ENCODE measurements at places on chromosomes 4 and X.
A peak's percentile ranks its signal among the peaks of the same experiment; 100 is the strongest.

- no peak for DNase-seq
These were observed 412.6 kb upstream of the NDST3 start for GRCh38 chr4:117621673-117622072.

GRCh38 chr4:77695774-77696173, 90.2 kb downstream of the CXCL13 start:
- no peak for DNase-seq

- DNase-seq: no peak
These were observed 17.5 kb downstream of the ENOPH1 start for GRCh38 chr4:82447886-82448285.

DNA sequence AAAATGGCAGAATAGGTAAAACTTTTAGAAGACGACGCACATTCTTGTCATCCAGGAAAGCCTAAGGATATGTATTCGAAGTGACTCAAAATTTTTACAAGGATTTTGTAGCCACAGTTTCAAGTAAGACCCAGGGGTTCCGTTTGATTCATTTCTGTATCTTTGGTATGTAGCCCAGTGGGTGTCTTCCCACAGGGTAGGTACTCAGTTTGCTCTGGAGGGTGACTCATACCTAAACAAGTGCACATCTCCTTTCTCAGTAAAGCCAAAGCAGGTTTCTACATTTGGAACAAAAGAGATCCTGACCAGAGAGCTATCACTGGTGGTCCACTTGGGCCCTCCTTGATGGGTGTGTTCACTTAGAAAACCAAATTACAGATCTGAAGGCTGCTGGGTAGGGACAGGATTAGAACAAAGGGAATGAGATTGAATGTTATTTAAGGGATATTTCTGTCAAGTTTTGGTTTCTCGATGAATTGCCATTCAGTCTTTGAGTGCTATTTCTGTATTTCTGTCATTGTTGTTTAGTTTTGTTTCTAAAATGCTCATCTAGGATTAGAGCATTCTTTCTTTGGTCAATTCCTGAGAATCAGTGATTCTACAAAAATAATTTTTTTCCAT, 56.1 kb downstream of the PLS3 start:
- DNase-seq: no peak

- no peak for DNase-seq
These were observed 23.4 kb upstream of the XK start for GRCh38 chrX:37662181-37662580.

- DNase-seq: no peak
These were observed 2.2 kb upstream of the XAGE3 start for GRCh38 chrX:52870046-52870445.

GRCh38 chr4:112485930-112486329, 30.1 kb downstream of the NEUROG2 start:
- no peak for DNase-seq

DNA sequence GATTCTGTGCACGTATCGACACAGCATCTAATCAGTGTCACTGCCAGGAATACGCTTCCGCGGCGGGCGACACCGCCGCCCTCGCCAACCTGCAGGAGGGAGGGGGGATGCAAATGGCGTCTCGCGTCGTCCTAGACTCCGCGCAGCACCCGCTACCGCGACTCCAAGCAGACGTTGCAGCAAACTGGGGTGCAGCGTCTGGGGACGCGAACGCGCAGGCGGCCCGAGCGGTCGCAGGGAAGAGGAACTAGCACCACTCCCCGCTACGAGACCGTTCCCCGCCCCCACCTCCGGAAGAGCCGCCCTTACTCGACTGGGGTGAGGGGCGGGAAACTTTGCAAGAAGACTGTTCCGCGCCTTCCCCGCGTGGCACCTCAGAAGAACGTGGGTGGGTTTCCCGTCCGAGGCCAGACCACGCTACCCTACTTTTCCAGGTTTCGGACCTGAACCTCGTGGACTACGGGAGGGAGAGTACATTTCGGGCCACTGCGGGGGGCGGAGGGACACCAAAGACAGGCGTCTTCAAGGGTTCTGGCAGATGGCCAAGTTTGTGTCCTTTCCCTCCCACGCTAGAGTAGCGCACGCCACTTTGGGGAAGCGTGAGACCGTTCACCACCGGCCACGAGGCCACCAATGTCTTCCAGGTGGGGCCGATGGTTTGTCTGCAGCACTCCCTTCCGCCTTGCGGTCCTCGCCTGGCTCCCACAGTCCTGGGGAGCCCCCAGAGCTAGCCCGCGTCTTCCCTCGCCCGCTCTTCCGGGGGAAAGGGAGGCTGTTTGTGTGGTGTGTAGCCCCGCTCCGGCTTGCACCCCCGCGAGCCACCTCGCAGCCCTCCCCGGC, 78.0 kb upstream of the BCOR start:
- peak; percentile 52 for DNase-seq

- DNase-seq: no peak
These were observed 52.2 kb downstream of the APOO start for GRCh38 chrX:23855569-23855968.

- no peak for DNase-seq
These were observed 385.4 kb upstream of the CNKSR2 start for GRCh38 chrX:20988804-20989203.

GRCh38 chr4:17012451-17012850, 114.0 kb upstream of the LDB2 start:
- DNase-seq: no peak

- DNase-seq: no peak
These were observed 50.4 kb downstream of the FRMD7 start for GRCh38 chrX:132077414-132077813.

DNA sequence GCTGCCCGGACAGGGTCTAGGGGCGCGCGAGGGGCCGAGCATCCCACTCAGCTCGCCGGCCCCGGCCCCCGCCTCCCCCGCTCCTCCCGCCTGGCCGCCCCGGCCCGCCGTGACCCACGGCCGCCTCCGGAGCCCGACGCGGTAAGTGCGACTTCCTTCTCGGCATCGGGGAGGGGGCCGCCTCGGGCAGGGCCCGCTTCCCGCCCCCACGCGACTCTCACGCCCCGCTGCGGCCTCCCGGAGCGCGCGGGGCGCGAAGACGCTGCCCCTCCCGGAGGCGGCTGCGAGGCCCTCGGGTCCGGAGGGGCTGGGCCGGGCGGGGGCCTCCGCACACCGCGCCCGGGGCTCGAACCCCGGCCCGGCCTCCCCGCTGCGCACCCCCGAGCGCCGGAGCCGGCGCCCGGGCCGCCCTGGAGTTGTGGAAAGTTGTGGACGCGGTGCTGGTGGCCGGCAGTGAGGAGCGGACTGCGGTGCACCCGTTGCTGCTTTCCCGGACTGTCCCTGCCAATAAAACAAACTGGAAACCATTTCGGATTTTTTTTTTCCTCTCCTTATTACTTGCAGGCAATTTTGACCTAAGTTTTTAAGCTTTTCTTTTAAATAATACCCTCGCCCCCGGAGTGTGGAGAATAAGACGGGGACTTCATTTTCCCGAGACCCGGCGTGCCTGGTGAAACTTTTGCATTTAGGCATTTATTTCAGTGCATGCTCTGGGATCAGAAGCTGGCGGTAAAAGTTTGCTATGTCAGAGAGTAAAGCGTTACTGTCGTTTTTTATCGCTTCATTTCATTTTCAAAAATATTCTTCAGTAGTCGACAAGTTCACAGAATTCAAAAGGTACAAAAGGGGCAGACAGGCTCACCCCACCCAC, 13.0 kb upstream of the TMEM156 start:
- no peak for DNase-seq

GRCh38 chrX:154057791-154058190, 38.1 kb upstream of the IRAK1 start:
- DNase-seq: no peak

GRCh38 chr4:100240008-100240407, 49.7 kb upstream of the DDIT4L start:
- no peak for DNase-seq

- DNase-seq: no peak
These were observed 47.4 kb upstream of the PHOX2B start for GRCh38 chr4:41795796-41796385.

GRCh38 chr4:16065066-16065465, 18.8 kb downstream of the PROM1 start:
- no peak for DNase-seq

DNA sequence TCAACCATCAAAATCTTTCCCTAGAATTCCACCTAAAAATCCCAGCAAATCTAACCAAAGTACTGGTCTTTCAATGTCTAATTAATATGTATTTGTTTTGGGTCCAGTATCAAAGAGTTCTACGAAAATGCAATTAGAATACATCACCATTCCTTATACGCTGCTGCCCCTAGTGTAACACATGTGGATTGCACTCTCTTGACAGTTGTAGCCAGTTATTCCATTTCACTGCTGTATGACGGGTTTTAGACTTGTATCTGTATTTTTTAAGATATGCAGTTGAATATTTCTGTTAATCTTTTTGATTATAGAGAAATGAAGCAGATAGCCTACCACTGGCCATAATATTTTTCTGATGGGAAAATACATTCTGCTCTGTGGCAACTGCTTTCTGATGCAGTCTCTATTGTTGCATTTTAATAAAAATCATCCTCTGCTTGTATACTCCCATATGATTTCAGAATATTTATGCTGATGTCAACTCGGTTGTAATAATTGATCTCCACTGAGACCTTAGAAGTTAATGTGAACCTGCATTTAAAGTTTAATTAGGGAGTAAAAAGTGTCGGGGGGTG, 17.1 kb upstream of the PAGE2B start:
- no peak for DNase-seq

DNA sequence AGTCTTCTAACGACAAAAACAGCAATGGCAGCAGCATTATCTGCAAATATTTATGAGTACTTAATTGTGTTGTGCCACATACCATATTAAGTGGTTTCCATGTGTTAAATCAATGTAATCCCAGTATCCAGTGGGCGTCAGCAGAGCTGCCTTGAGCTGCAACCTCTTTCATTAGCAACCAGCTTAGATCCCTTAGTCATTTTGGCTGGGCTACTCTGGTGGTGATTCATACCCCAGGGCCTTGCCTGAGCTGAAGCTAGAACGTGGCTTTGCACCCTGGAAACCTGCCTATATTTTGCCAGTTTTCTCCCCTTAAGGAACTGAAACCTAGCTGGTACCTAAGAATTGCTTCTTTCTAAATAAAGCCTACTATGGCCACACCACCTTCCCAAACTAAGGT, 474.3 kb upstream of the FTHL17 start:
- peak; percentile 6 for DNase-seq

GRCh38 chrX:111308039-111308438, 37.8 kb upstream of the CAPN6 start:
- DNase-seq: no peak

DNA sequence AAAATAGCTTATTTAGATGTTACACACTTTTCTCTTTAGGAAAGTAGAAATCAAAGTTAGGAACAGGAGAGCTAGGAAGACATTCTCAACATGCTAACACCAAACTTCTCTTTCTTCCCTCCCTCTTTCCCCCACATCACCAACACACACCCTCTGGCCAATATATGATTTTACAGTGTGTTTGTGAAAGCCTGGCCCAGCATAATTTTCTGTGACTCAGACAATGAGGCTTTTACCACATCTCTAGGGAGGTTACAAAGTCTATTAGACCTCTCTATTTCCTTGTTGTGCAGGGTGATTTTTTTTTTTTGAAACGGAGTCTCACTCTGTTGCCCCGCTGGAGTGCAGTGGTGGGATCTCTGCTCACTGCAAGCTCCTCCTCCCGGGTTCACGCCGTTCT, 189.9 kb downstream of the AASDH start:
- no peak for DNase-seq

DNA sequence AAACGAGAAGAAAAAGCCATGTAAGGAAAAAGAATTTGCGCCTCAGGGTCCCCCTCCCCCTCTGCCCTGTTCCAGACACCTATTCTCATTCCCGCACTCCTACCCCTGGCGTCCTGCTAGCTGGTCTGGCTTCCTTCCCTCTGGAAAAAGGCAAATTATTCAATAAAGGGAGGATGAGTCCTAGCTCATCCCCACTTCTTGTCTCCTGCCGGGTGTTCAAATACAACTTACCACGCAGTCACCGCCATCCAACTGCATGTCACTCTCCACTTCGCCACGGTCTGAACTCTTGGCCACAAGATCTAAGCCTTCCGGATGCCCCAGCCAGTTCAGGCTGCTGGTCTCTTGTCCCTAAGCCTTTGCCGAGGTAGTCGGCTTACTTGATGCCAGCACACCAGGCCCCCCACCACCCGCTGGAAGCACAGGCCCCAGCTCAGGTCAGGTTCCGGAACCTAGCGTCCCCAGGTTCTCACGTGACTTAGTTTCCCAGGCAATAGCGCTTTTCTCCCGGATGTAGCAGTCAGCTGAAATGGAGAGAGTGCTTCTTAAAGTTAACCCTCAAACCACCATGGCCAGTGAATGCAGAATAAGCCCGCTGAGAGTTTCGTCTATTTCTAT, 209.6 kb upstream of the SPIN4 start:
- DNase-seq: peak; percentile 53

DNA sequence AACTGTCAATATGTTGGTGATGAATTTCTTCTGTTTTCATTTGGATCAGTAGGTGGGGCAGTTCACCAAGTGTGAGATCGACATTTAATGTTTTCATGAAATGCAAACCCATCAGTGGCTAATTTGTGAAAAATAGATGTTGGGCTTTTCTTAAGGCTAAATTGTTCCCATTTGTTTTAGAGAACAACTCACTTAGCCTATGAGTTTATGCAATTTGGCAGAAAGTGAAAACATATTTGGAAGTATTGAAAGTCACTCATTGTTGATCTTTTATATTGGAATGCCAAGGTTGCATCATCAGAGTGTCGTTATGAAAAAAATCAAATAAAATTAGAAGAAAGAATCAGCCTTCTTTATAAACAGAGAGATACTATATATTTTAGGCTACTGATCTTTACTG, 132.4 kb downstream of the RPA4 start:
- DNase-seq: no peak

DNA sequence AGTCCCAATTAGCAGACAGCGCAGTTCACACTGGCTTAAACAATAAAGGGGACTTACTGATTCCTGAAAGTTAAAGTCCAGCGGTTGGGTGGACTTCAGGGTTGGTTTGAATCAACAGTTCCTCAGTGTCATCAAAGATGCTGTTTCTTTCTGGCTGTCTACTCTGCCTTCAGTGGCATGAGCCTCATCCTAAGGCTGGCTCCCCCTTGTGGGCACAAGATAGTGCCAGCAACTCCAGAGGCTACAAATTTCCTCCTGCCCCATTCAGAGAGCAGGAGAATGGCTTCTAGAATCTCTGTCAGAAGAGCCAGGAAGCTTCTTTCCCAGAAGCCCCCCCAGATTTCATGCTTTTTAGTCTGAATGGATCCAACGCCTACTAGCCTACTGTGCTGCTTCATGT, 82.4 kb upstream of the MTM1 start:
- peak; percentile 13 for DNase-seq

DNA sequence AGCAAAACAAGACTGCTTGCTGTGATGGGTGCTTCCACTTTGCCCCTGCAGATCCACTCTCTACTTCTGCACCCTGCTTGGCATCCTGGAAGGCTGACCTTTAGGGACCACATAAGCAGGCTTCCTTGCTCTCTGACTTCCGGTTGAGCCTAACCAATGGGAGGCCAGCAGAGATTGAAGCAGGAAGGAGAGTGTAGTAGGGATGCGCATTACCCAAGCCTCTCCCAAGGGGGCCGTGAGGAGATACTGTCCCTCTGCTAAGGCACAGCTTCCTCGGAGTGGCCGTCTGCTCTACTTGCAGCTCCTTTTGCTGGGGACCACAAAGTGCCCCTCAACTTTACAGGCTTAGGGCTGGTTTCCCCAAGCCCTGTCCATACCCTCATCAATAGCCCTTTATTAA, 624.3 kb upstream of the TENM3 start:
- DNase-seq: no peak
